ENCODE measurements at places on chromosomes 6 and 20.

- DNase-seq, result no peak
Observed at GRCh38 chr20:63161176-63161651, 54.7 kb downstream of the YTHDF1 start.

GRCh38 chr6:105896821-105897095, 189.4 kb upstream of the PRDM1 start:
- DNase-seq, result no peak

DNA sequence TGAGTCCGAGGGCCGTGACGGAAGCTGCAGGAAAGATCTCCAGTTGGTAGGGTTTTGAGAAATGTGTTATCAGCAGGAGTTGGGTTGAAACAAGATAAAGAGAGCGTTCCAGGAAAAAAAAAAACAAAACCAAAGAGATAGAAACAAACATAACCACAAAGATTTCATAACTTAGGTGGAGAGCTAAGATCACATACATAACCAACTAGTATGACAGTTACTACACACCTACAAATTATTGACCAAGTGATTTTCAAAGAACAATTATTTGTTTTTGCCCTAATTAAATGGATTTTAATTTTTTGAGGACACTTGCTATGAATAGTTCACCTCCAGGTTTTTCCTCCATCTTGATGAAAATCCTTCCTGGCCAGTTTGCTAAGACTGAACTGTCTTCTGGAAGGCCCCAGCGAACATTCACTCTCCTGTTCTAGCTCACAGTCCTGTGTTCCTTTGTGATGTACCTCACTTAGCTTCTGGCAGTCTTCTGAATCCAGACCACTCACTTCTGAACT, 69.4 kb downstream of the SNX9 start:
- no peak for DNase-seq

DNA sequence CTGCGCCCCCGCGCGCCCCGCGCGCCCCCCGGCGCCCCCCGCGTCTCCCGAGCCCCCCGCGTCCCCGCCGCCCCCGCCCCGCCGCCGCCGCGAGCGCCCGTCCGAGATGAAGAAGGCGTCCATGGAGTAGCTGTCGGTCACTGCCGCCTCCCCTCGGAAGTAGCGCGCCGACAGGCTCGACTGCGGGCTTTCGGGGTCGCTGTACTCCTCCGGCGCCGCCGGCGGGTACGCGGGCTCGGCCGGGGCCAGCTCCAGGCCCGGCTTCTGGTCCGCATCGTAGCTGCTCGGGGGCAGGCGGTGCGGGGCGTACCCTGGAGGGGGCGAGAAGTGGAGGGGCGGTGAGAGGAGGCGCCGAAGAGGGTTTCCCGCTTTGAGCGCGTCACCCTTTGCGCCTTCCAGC, 11.2 kb upstream of the SRXN1 start:
- no peak for DNase-seq

GRCh38 chr6:50681213-50681824, 32.0 kb upstream of the TFAP2D start:
- no peak for DNase-seq
